ENCODE measurements at places on chromosomes 5 and 9.
A peak's percentile ranks its signal among the peaks of the same experiment; 100 is the strongest.

DNA sequence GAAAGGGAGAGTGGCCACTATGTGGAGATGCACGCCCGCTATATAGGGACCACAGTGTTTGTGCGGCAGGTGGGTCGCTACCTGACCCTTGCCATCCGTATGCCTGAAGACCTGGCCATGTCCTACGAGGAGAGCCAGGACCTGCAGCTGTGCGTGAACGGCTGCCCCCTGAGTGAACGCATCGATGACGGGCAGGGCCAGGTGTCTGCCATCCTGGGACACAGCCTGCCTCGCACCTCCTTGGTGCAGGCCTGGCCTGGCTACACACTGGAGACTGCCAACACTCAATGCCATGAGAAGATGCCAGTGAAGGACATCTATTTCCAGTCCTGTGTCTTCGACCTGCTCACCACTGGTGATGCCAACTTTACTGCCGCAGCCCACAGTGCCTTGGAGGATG lies 19.8 kb downstream of the RGMB start:
- DNase-seq = no peak

GRCh38 chr5:123344816-123345426 lies 78.3 kb downstream of the CEP120 start:
- DNase-seq = peak; percentile 6

GRCh38 chr5:64532212-64532611 lies 26.4 kb downstream of the RGS7BP start:
- DNase-seq = peak; percentile 54

DNA sequence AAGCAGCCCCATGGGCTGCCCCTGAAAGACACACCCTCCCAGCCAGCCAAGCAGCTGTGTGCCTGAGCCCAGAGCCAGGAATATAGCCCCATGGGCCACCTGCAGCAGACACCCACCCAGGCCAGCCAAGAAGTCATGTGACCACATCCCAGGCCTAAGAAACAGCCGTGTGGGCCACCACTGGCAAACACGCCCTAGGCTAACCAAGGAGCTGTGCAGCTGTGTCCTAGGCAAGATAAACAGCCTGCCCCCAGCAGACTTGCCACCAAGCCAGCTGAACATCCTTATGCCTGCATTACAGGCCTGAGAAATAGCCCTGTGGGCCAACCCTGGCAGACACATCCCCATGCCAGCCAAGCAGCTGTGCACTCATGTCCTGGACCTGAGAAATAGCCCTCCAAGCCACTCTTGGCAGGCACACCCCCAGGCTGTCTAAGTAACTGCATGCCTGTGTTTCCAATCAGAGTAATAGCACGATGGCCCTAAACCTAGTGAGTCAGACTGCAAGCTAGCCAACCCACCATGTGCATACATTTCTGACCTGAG lies 143.0 kb downstream of the ADAMTS6 start:
- DNase-seq = no peak

DNA sequence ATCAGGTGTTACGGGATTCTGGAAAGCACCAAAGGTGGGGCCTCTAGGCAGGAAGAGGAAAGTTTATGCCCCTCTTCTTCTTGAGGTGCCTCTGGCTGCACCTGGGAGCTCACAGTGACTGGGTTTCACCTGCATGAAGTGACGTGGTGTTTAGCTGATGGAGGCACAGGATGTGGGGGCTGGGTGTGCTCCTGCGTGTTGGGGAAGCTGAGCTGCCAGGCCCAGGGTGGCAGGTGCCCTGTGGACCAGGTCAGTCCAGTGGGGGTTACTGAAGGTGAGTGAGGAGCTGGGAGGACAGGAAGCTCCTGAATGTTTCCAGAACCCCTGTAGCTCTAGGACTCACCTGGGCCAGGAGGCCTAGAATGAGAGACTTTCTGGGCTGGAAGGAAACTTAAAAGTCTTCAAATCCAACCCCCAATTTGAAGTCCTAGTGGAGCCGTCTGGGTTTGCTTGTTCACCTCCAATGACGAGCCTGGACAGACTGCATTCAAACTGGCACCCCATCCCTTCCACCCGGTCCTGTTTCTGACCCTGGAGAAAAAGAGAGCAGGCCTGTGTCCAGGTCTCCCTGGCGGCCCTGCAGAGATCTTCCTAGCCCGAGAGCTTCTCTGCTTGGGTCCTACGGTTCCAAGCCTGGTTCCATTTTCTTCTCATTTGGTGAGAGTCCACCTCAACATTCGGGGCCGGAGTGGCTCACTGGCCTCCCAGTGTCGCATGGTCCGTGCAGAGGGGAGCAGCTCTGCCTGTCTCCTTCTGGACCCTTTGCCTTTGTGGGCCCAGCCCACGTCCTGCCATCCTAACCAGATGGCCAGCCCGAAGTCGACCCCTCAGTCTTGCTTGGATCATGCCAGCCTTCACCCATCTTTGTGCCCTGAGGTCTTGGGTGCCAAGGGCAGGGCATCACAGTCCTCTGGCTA lies 22.3 kb downstream of the TRAF1 start:
- DNase-seq = peak; percentile 34

GRCh38 chr5:6399980-6400910 lies 21.9 kb upstream of the MED10 start:
- DNase-seq = no peak

- no peak for DNase-seq
Measured at GRCh38 chr5:123282444-123282843, 140.8 kb downstream of the CEP120 start.

DNA sequence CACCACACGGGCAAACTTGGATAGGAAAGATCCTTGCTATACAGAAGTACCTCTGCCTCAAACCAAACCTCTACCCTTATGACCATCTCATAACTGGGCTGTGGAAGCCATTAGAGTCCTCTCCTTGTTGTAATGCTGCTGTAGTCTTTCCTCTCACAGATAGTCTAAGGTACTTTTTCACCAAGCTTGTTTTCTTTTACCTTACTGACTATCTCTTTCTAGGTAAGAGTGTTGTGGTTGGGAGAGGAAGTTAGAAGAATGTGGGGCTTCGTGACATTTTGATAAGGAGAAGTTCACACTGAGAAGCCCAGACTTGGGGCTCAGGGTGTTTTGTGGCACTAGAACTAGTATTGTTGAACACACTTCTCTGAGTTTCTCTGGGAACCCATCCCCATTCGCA lies 8.9 kb downstream of the CFAP95 start:
- no peak for DNase-seq

GRCh38 chr9:93620881-93621820 lies 44.8 kb downstream of the PHF2 start:
- peak; percentile 81 for DNase-seq

DNA sequence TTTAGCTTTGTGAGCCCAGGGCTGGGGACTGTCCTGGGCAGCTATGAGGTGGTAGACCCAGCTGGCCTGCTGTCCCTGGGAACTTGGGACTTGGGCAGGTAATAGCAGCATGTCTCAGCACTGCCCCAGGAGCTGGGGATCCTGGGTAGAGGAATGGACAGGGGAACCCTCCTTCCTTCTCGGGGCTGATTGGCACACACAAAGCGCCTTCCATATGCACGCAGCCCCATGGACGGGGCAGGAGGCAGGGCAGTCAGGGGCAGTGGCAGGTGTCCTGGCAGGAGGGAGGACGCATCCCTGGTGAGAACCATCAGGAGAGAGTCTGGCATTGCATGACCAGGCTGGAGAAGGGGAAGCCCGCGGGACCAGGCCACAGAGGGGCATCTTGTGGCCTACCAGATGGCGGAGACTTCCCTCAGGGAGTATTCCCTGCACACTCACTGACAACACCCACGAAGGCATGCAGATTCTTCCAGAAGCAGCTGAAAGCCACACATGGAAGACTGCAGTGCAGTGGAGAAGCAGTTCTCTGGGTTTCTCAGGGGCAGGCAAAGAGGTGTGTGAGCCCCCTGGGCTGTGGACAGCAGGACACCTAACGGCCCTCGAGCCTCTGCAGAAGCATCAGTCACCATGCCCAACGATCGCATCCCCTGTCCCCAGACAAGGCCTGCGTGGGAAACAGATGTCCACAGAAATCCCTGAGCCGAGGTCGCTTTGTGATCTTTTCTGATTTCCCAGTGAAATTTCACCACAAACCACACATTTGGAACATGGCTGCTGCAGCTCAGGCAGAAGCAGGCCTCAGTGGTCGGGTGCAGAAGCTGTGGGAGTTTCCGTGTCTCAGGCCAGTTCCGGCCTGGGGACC lies 7.0 kb upstream of the NKD2 start:
- no peak for DNase-seq

- peak; percentile 66 for DNase-seq
Measured at GRCh38 chr5:30040488-30041118, 1152.9 kb upstream of the CDH6 start.

DNA sequence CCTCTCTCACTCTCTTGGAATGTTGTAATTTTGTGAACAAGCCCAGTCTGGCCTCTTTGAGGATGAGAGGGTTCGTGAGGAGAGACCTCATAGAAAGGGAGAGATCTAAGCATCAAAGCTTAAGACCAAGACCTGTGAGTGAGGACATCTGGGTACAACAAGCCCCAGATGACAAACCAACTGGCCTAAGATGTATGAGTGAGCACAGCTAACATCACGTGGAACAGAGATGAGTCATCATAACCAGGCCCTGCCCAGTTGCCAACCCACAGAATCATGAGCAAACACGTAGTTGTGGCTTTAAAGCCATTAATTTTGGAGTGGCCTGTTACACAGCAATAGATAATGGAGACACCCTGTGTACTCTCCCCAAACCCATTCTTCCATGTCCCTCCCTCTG lies 439.1 kb upstream of the KIF2A start:
- DNase-seq = peak; percentile 18

- no peak for DNase-seq
Measured at GRCh38 chr9:95887926-95888497, 12.5 kb downstream of the ERCC6L2 start.
